Tongue (tissue), 3 donors: ENCODE measurements at places on chromosomes 4 and X.
A peak's percentile ranks its signal among the peaks of the same experiment; 100 is the strongest.

GRCh38 chr4:153792618-153793247 is 3.9 kb upstream of the SFRP2 start:
- DNase-seq, result no peak

DNA sequence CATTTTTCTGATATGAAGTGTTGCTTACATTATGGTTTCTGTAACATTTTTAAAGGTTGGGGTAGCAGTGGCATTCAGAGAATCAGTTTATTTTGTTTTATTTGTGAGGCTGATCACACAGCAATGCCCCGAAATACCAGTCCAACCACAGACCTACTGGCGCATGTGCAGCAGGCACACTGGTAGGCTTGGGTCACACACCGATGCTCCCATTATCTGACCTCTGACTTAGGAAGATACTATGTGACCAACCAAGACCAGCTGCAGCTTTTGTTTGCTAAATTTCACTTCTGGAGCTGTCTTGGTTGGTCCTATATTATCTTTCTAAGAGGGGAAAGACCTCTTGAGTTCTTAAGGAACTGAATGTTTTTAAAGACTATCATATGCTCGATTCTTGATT is 18.7 kb downstream of the PGM2 start:
- DNase-seq, result no peak

DNA sequence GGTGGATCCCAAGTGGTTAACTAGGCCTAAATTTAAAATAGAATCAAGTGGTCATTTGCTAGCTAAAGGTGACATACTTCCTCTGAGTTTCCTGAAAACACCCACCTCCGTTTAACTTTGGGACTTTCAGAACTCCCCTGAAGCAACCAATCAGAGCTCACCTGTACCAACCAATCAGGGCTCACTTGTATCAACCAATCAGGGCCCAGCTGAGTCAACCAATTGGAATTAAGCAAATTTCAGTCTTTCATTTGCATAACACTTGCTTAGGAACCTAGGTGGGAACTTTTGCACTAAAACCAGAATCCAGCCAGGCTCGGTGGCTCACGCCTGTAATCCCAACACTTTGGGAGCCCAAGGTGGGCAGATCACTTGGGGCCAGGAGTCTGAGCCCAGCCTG is 15.9 kb downstream of the GPC4 start:
- no peak for DNase-seq

DNA sequence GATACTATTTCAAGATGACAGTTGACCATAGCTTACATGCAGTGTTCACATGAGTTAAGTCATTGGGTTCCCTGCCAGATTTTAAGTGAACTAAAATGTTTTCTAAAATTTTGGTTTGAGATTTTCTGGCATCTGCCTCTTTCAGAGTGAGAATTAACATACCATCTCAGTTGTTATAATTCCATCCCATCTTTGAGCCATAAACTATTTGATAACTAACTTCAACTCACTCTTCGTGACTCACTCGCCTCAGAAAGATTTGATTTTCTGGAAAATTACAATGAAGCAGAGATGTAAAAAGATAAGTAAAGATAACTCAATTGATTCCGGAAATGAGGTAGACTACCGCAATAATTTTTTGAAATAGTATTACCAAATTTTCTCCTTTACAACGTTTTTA is 61.8 kb downstream of the HMGB2 start:
- peak; percentile 14 for DNase-seq

DNA sequence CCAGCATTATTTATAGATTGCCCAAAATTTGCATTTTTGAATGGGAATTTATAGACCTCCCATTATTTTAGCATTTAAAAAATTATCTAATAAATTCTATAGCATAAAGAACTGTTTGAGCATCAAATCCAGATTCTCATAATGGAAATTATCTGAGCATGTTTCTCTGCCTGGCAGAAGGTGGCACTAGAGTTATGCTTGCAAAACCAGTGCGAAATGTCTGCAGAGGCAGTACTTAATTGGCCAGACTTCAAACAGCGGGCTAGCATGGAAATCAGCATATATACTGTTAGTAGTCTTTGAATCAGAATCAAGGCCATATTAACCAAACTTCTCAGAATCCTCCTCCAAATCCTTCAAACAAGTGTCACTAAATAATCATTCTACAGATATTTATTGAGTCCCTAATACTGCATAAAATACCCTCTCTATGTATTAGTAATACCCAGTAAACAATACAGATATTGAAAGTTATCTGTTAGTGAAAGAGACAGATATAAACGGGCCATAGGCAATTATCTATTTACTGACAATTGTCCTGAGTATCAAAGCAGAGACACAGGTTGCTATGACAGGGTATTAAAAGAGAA is 78.7 kb upstream of the DCLK2 start:
- DNase-seq, result peak; percentile 73

DNA sequence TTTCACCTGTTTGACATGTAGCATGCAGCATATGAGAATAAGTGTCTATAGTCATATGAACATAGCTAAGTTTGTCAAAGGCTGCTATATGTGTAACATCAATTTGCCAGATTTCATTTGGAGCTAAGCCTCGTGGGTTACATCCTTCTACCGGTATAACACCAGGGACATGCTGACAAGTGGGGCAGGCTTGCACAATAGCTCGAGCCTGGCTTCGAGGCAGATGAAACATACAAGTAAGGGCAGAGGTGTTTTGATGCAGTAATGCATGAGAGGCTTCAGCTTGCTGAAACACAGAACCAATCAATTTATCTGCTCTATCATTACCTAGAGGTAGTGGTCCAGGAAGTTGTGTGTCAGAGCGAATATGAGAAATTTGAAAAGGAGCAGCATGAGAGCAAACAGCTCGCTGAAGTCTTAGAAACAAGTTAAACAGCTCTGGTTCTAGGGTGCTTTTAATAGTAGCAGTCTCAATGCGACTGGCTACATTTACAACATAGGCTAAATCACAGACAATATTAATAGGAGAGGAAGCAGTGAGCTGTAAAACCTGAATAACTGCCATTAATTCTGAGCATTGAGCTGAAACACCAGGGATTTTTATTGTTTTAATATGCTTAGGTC is 14.9 kb upstream of the UGDH start:
- DNase-seq, result no peak

DNA sequence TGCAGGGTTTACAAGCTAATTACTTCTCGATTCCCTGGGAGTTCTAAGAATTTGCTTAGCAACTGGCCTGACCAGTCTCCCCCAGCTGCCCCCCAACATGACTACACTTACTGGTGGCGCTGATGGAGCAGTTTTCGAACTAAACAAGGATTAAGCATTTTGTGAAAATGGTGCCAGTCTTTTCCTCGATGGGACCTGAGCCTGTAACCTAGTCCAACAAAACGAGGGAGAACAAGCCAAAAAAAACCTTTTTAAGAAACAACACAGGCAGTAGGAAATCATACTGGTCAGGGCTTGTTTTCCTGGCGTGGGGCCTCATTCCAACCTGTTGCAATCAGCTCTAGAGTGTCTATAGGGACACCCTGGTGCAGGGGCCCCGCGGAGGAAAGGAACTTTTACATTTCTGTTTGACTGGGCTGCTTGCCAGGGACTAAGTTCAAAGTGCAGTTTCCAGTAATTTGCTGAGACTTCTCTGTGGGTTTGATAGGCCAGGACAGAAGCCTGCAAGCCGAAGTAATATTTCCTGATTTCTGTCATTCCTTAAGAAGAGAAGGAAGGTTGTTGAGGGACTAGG is 158.7 kb downstream of the SPRY1 start:
- DNase-seq, result peak; percentile 94

DNA sequence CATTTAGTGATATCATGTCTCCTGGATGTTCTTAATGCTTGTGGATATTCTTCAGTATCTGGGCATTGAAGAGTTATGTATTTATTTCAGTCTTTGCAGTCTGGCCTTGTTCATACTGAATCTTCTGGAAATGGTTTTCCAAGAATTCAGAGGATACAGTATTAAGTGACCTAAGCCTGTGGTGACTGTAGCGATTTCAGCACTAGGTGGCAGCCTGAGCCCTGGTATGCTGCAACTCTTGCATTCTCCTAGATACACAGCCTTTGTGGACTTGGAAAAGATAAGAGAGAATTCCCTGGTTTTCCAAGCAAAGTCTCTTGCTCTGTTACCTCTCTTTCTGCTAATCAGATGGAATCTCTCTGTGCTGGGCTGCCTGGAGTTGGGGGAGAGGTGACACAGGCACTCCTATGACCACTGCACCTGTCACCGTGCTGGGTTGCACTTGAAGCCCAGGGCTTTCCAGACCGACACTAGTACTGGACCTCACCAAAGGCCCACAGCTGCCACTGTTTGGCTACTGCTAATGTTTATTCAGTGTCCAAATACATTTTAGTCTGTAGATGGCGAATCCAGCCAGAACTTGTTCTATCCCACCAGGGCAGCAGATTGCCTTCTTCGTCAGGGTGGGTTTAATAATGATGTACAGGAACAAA is 19.3 kb upstream of the SPIN2A start:
- no peak for DNase-seq

DNA sequence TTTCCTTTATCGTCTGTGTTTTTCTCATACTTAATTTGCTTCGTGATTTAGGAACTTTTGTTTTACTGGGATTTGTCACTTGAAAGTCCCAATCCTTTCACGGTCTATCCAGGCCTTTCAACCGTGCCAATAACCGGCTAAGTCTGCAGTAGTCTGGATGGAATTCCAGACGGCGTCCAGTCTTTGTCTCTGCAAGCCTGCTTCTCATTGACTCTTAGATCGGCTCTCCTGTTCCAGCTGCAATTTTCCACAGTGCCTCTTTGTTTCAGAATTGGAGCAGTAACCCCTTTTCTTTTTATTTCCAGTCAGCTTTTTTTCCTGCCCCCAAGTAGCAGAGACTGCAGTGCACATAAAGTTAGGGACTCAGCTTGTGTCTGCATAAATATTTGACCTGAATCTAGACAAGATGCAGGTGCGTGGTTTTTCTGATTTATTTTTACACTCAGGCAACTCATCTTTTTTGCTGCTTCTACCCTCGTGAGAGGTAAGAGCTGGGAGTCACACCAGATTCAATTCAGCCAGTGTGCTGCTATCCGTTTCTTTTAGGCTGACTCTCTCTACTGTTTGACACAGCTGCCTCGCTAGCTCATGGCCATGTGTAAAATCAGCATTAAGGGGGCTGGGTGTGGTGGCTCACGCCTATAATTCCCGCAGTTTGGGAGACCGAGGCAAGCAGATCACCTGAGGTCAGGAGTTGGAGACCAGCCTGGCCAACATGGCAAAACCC is 37.4 kb upstream of the DHRSX start:
- DNase-seq, result peak; percentile 83

DNA sequence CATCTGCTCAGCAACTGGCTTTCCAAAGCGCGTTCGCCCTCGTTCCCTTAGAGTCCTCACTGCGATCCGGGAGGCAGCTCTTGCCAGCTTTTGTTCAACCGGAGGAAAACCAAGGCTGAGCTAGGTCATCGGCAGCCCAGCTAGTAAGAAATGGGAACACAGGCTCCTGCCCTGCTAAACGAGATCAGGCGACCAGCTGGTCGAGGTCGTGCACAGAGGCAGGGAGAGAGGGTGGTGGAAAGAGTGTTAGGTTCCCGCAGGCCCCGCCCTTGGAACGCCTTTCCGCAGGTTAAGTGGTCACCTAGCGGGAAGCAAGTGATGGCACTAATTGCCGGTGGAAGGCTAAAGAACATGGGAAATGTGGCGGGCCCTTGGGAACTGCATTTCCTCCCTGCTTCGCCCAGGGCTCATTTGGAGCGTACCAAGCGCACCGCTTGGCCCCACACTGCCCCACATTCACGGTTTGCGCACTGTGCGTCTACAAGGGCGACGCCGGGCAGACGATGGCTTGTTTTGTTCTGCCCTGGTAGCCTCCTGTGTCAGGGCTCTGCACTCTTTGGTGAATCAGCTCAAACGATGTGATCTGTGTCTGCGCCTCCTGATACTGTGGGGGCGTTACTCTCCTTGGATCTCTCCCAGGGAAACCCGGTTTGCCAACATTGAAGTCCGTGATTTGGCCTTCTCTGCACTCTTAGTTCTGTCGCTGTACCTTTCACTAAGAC is 7.2 kb upstream of the PRDM8 start:
- no peak for DNase-seq
